GM20000 (cell line): ENCODE measurements at places on chromosomes 5 and 9.

- DNase-seq = no peak
These were observed 43.2 kb upstream of the RICTOR start for GRCh38 chr5:39117401-39117800.

DNA sequence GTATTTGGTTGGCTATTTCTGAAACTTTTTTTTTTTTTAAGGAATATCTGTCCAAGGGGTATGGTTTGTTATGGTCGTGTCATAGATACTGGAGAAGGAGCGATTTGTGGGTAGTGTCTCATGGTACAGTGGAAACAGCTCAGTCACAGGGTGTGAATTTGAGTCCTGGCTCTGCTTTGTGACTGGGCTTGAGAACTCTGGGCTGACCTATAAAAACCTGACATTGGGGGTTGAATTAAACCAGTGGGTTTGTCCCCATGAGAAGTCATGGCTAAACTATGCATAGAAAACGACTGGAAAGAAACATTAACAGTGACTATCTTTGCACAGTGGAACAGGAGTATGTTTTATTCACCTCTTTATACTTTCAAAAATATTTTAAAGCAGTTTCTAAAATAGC lies 54.7 kb downstream of the MACROH2A1 start:
- no peak for DNase-seq

- DNase-seq = no peak
These were observed 2.7 kb upstream of the LEAP2 start for GRCh38 chr5:132870801-132871200.

DNA sequence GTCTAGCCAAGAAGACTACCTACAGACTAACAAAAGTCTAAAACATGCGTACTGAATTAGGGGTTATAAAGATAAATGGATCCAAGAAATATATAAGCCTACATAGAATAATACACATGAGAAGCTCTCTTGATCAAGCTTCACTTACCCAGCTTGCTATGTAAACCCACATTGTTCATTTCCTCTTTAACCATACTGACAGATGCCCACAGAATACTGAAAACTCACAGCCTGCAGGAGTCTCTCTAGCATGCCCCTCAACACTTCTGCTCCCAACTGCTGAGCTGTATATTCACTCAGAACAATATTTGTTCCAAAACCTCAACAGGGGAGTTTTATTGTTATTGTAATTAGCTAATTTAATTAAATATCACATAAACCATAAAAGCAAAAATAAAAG lies 52.4 kb downstream of the RFX3 start:
- no peak for DNase-seq

GRCh38 chr5:62281411-62281810 lies 24.6 kb upstream of the KIF2A start:
- DNase-seq = no peak

DNA sequence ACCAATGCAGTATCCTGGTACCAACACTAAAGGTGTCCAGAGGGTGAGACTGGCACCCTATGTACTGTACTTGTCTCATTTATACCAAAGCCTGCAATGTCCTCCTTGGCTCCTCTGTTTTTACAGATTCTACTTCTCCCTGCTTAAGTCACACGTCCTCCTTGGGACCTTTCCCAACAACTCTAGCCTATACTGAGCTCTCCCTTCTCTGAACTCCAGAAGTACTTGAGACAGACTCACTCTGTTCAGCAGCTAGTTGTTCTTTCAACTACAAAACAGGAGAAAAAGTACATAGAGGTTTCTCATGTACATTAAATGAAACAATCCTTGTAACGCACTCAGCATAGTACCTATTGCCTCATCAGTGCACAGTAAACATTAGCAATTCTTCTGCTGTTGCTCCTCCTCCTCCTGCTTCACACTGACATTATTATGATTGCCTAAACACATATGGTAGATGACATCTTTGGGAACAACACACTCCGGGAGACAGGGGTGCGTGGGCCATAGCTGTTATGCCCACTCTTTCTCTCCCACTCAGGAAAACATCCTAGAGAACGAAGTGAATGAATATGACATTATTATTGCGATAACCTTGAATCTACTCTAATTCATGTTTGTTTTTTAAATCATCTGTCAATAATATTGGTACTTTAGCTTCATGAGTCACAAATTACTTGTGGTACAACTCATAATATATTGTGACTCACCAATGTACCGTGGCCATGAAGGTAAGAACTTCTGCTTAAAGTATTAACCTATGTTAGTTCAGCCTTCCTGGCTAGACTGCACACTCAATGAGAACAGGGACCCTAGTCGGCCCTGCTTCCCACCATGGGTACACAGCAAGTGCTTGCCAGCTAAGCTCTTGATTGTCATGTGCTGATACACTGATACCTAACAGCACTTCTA lies 180.3 kb upstream of the ADRA1B start:
- no peak for DNase-seq

DNA sequence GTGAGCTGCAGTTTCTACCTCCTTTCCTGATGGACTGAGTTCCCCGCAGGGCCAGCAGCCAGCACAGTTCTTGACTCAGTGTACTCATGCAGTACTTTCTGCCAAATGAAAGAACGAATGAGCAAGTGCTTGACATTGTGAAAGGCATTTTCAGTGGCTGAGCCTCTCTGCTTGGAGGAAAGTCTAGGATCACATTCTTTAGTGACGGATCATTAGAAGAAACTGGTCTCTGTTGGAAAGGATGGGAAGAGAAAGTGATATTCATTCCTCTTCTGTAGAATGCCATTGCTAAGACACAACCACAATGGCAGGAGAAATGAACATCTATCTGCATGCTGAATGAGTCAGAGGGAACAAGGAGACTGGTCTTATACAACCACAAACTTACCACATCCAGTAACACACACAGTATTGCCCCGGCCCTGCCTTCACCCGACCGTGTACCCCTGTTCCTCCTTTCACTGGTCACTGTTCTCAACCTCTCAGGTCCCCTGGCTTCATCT lies 206.9 kb downstream of the CRB2 start:
- peak; percentile 34 for DNase-seq

DNA sequence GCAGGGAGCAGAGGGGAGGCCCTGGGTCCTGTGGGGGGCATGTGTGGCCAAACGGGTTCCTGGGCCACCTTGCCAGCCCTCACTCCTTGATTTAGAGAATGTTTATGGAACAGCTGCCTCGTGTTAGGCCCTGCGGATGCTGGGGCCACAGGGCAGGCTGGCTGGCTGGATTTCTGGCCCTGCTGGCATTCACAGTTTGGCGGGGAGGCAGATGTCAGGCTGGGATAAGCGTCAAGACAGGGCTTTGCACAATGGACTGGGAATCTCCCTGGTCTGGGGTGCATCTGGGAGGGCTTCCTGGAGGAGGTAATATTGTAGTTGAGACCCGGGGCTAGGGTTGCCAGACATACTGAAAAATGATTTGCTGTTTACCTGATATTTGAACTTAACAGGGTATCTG lies 13.8 kb downstream of the NCS1 start:
- DNase-seq = no peak

DNA sequence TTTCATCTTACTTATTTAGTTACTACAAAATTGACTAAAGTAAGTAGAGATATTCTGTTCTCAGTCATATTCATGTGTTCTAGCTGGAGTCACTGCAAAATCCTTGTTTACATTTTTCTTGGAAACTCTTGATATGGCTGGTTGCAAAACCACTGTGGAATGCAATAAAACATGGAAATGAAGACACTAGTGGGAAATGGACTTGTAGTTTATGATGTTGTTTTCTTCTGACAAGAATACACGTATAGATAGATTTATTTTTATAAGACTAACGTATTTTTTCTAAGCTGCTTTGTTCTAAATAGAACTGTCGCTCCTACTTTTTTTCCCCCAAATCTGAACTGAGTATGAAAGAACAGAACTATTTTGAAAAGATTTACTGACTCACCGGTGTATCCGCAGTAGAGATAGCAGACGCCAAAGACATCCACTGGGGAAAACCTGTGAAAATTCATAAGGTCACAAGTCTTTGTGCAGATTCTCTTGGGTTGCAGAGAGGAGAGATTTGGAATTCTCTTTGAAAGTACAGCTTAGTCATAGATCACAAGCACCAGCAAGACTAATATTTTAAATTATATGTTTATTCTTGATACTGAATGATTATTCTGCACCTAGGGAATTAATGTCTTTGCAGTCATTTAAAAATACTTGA lies 119.6 kb upstream of the TAF11L2 start:
- DNase-seq = no peak

DNA sequence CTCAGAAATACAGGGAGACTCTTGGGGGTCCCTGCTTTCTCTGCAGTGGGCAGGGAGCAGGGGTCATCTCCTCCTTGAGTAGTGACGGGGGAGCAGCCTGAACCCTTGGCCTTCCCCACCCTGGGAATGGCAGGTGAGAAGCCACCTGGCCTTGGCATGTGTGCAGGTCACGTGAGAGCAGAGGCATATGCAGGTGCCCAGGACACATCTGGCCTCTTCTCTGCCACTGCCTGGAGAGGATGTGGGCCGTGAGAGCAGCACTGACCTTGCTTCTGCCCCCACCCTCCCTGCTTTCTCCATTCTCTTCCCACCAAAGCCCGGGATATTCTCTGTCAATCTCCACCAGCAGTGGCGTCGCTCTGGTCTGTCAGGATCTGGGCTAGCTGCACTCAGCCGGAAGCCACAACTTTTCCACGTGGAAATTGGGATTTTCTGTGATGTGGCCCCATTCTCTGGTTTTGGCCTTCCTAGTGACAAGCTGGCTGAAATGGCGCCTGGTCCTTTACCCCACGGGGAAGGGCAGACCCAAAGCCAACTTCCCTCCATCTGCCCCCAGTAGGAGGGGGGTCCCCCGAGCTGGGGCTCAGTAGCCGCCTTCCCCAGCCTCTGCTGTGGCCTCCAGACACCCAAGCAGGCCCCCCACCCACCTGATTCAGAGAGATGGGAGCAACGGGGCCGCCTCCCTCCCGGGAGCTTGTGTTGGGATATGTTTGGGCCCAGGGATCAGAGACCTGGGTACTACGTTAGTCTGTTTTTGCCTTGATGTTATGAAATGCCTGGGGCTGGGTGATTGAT lies 70.4 kb upstream of the FCN1 start:
- DNase-seq = no peak

DNA sequence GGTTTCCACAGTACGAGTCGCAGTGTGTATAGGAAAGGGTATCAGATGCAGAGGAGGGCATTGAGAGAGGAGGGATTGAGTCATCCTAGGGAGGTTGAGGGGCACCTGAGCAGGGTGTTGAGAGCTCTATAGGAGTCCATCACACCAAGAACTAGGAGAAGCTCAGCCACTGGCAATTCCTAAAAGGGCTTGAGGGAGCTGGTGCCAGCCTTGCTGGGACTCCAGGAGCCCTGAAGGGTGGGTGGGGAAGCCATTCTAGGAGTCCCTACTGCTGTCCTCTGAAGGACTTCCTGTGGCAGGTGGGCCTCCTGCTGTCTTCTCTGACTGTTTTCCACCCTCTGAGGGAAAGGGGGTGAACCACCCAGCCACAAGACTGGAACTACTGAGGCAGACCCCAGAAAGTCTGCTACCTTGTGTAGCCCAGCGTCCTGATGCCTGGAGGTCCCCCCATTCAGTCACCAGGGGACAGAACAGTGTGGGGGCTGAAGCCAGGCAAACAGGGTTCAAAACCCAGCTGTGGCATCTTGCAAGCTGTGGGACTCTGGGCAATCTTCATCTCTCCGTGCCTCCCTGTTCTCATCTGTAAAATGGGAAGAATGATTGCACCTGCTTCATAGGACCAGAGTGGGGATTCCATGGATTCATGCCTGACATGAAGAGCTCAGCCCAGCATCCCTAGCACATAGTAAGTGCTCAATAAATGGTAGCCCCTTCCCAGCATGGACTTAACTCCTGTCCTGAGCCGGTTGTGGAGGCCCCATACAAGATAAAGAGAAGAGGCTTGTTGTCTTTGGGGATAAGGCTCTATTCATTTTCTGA lies 149.5 kb downstream of the C9orf50 start:
- DNase-seq = no peak

GRCh38 chr5:107554776-107555424 lies 115.8 kb downstream of the EFNA5 start:
- DNase-seq = no peak

DNA sequence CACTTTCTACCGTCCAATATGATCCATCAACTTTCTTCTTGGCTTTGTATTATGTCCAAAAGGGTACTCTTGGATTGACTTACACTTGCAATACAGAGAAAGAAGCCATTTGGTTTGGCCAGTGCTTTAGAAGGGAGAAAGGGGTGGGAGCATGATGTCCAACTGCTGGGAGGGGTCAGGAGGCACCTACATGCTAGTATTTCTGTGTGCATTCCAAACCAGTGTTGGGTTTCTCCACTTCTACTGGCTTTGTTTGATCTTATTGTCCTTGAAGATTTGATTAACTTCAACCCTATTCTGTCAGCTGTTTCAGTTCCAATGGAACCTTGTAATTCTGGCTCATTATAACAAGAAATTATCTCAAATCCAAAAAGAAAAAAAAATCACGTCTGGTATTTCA lies 27.6 kb downstream of the CYSTM1 start:
- DNase-seq = no peak

- DNase-seq = no peak
These were observed 123.5 kb upstream of the LMX1B start for GRCh38 chr9:126490214-126490631.

GRCh38 chr9:10254338-10254737 lies 358.5 kb downstream of the PTPRD start:
- DNase-seq = no peak

GRCh38 chr5:107557051-107557658 lies 113.6 kb downstream of the EFNA5 start:
- no peak for DNase-seq

DNA sequence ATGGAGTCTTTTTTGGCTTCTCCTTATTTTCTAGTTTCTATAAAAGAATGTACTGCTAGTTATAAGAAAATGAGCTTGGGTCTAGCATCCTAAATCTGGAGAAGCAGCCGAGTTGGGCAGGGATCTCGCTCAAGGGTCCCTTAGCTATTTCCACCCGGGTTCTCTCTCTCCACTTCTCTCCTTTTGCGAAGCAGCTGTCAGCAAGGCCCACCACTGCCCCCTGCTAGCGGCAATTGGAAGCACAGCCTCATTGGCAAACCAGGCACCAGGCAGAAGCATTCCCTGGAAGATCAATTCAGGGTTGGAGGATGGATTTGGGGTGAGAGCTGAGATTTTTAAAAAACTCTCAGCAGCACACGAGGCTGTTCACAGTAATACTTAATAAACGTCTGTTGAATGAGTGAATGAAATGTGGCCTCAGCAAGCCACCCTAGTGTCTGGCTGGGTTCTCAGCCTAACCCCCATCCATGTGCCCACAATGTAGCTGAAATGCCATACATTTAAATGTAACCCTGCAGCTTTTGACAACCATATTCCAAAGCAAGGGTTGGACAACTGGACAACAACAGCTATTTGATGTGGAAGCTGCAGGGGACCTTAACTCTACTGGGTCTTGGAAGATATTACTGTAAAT lies 34.6 kb upstream of the TNIP1 start:
- DNase-seq = peak; percentile 55

GRCh38 chr9:94772639-94773303 lies 46.3 kb downstream of the AOPEP start:
- no peak for DNase-seq
